SW480 (cell line): ENCODE measurements at places on chromosomes 1 and 21.

GRCh38 chr1:19169642-19170041 lies 40.4 kb downstream of the UBR4 start:
- no peak for DNase-seq

DNA sequence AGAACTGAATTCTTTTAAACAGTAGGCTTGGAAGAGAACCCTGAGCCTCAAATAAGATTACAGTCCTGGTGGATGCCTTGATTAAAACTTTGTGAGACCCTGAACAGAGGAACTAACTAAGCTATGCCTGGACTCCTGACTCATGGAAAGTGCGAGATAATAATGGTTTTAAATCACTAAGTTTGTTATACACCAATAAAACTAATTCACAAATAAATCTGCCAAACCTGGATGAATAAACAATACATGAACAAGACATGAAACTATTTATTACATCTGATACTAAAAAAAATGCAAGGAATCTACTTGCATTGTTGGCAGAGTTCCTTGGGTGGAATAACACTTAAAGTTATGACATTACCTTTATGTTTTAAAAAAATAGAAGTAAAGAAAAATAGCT lies 118.4 kb downstream of the PIGK start:
- DNase-seq, result no peak

- peak; percentile 40 for DNase-seq
Measured at GRCh38 chr1:184843732-184844495, 89.3 kb upstream of the EDEM3 start.

GRCh38 chr1:20753589-20753988 lies 21.1 kb upstream of the SH2D5 start:
- peak; percentile 54 for DNase-seq

GRCh38 chr1:40303051-40303771 lies 13.9 kb downstream of the COL9A2 start:
- DNase-seq, result no peak

DNA sequence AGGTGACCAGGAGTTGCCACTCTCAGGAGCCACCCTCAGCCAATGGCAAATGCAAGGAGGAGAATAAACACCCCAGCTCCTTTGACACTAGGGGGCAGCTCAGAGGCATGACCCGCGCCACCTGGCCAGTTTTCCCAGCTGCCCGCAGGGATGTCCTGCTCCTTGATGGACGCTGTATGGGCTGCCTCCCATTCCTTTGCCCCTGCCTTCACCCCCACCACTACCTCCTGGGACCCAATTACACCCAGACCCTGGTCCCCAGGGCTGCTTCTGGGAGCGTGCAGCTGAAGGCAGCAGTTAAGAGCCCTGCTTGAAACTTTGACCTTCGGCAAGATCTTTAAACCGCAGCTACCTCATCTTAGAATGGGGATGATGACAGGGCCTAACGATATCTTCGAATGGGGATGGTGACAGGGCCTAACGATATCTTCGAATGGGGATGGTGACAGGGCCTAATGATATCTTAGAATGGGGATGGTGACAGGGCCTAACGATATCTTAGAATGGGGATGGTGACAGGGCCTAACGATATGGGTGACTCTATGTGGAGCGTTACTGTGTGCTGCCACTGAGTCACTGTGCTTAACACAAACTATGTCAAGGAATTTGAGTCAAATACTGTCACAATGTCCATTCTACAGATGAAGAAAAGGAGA lies 163.0 kb upstream of the KAZN start:
- DNase-seq, result no peak

DNA sequence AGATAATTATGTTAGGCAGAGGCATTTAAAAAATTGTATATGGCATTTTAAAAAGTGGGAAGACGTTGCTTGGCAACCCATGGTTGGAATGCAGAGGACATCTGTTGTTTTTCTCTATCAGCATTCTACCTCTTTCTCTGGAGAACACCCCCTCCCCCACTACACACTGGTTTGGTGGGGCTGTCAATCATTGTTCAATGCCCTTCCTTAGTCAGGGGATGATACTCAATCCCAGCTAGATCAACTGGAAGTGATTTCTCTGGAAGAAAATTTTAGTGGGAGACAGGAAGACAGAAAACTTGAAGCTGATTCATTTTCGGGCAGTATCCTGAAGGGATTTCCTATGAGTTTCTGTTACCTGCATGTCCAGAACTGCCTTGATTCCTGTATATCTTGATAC lies 35.7 kb upstream of the CAP1 start:
- no peak for DNase-seq
